LNCaP clone FGC (cell line): ENCODE measurements at places on chromosomes 5 and 9.

DNA sequence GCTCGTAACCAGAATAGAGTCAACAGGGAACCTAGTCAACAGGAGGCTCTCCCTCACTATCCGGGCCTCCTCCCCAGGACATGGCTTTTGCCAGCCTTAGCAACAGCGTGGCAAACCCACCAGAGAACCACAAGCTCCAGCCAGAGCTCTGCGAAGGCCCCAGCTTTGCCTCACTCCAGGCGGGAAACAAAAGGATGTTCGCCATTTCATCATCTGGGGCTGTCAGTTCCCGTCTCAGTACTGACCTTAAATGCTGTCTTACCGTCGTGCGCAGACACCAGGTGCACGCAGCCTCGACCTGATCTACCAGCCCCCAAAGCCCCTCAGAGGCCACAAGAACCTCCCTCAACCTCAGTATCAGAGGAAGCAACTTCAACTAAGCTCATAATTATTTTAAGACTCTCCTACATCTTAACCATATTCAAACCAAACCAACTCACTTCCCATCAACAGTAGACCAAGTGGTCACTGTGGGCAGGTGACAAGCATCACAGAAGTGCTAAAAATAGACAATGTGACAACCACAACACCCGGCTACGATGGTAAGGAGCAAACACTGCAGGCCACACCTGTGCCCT is 71.4 kb downstream of the SEMA4D start:
- DNase-seq = no peak

GRCh38 chr5:149617760-149618306 is 36.5 kb downstream of the ARHGEF37 start:
- DNase-seq = no peak

DNA sequence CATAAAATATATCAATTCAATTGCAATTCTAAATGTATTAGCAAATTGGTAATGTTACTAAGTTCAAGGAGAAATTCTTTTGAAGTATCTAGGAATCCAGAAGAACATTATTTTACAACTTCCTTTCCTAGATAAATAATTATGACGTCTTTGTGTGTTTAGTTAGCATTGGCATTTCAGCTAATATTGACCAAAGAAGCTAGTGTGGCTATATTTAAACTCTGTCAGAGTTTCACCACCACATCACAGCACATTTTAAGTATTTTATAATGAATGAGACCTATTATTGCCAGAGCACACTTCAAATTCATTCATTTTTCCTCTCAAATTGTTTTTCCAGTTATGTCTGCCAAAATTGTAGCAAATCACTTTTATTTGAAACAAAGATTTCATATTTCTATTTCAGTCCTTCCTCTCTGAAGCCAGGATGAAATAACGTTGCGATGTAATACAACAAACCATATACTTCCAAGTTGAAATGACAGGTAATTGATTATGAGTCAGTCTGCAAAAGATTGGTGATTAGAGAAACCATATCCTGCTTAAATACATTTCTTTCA is 18.9 kb downstream of the PLK2 start:
- DNase-seq = peak; percentile 56

DNA sequence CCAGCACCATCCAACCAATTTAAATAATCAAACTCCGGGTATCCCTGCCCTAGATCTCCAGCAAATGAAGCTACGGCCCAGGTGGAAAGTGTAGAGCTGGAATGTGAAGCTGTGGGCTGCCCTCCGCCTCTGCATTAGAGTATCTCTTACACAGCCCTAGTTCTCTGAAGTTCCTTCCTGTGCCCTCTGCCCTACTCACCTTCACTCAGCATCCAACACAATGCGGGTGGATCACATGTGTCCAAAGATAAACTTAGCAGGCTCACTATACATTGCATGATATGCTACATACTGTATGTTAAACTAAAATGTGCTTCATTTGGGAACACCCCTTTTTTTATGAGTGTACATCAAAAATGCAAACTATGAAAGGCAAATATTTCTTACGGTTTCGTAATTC is 70.0 kb upstream of the RAD23B start:
- DNase-seq = no peak

DNA sequence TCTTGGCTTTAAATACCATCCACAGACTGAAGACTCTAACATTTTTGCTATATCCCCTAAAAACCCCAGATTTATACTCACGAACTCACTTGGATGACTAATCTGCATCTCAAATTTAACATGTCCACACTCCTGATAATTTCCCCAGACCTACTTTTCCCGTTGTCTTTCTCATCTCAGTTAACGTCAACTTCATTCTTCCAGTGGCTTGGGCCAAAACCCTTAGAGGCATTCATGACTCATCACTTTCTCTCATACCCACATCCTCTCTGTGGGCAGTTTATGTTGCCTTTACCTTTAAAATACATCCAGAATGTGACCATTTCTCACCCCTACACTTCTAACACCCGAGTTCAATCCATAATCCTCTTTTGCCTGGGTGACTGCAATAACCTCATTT is 96.7 kb downstream of the EDIL3 start:
- DNase-seq = no peak

- DNase-seq = peak; percentile 17
Measured at GRCh38 chr9:100150214-100150613, 51.2 kb downstream of the INVS start.

DNA sequence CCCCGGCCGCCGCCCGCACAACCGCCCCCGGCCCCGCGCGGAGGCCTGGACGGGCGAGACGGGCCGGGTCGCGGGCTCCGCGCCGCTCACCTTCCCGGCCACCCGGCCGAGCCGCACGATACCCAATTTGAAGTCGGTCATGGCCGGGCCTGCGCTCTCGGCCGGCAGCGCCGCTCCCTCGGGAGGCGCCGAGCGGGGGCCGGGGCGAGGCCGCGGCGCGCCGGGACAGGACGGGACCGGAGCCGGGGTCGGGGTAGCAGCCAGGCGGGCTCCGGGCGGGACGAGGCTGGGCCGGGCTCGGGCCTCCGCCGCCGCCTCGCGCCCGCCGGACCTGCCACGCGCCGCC is 216 bp downstream of the ZMYND19 start:
- DNase-seq = no peak

- DNase-seq = no peak
Measured at GRCh38 chr9:100578610-100579009, 731 bp downstream of the CAVIN4 start.

GRCh38 chr5:154355129-154355611 is 90.6 kb upstream of the SAP30L start:
- no peak for DNase-seq

DNA sequence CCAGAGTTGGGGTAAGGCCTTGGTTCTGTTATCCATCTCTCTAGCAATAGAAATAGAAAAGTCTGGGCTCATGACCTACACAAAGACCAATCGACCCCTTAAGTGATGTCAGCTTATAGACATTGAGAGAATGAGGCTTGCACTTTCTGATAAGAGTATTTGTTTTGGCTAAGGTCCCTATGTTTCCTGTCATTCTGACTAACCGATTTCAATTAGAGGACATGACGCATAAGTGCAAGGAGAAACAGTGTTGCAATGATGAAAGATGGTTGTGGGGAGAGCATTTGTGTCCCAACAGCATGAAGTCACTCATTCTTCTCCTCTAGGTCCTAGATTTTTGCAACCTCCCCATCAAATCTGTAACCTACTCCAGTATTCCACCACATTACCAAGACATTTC is 255.1 kb downstream of the MAT2B start:
- DNase-seq = no peak

- peak; percentile 7 for DNase-seq
Measured at GRCh38 chr5:8864053-8864452, 681.8 kb downstream of the SEMA5A start.

GRCh38 chr9:89342213-89342612 is 23.9 kb downstream of the SECISBP2 start:
- no peak for DNase-seq

GRCh38 chr9:74357577-74357976 is 139.6 kb upstream of the RORB start:
- peak; percentile 37 for DNase-seq

DNA sequence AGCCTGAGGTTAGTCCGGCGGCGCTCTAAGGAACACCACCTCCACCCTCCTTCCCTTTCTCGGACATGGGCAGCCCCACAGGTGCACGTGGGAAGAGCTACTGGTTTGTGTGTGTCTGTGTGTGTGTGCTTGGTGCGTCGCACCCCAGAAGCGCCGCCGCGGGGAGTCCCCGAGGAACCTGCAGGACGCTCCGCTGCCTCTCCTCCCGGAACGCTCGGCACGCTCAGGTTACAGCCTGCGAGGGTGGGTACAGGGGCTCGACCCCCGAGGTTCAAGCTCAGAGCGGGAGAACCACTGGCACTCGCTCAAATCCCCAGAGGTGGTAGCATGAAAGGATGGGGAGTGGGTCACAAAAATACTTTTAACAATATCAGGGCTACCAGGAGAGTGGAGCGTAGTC is 2.0 kb downstream of the ASTN2 start:
- no peak for DNase-seq

DNA sequence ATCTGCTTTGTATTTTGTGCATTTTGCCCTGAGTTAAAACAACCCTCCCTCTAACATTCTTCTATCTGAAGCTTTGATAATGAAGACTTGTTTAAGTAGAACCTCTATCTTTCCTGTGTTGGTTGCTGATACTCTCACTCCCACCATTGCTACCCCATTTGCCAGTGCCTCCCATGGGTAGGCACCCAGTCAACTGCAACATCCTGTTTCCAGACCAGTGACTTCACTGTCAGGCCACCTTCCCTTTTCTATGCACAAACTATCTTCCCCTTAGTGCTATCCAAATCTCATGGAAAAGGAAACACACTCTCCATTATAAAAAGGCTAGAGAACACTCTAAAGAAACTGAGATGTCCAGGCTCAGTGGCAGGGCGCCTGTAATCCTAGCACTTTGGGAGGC is 5.6 kb upstream of the IARS1 start:
- DNase-seq = no peak

DNA sequence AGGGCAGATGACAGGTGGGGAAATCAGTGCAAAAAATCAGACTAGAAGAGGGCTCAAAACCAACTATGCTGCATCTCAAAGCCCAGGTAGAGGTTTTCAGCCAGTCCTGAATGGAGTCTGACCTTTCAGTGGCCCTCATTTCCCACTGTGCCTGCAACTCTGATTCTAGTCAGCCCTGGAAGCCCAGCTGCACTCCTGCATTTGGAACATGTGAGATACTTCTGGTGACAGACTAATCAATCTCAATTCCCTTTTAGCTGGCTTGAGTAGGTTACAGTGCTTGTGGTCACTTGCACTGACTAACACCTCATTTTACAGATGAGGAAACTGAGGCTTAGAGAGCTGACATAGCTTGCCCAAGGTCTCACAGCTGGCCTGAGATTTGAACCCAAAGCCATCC is 7.9 kb upstream of the ACSL6 start:
- DNase-seq = no peak

DNA sequence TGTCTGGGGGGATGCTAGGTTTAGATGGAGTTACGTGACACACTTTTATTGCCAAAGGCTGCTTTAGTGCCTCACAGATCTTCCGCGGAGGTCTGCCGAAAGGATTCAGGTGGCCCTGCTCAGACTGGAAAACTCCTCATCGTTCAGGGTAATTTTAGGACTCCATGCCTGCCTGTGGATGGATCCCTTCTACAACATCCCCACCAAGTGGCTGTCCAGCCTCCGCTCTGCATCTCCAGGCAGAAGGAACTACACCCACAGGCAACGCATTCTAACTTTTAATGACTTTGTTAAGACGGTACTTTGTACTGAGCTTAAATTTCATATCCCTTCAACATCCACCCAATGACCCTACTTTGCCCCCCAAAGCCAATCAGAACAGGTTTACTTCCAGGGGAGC is 29.4 kb downstream of the ATPSCKMT start:
- DNase-seq = no peak

DNA sequence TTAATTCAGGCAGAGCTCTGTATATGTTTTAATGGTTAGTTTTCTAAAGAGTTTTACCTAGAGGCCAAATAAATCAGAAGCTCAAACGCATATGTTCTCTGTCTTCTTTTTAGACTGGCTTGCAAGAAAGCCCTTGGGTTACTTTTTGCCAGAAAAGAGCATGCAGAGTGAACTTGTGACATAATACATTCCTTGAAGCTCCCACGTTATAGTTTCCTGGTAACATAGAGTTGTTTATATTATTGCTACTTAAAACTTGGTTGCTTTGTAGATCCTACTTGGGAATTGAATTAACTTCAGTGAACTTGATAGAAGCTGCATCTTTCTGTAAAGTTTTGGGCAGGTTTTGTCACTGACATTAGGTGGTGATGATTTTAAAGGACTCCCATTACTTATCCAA is 102.9 kb downstream of the C9orf152 start:
- DNase-seq = no peak

GRCh38 chr5:168184103-168184502 is 107.3 kb upstream of the WWC1 start:
- no peak for DNase-seq

DNA sequence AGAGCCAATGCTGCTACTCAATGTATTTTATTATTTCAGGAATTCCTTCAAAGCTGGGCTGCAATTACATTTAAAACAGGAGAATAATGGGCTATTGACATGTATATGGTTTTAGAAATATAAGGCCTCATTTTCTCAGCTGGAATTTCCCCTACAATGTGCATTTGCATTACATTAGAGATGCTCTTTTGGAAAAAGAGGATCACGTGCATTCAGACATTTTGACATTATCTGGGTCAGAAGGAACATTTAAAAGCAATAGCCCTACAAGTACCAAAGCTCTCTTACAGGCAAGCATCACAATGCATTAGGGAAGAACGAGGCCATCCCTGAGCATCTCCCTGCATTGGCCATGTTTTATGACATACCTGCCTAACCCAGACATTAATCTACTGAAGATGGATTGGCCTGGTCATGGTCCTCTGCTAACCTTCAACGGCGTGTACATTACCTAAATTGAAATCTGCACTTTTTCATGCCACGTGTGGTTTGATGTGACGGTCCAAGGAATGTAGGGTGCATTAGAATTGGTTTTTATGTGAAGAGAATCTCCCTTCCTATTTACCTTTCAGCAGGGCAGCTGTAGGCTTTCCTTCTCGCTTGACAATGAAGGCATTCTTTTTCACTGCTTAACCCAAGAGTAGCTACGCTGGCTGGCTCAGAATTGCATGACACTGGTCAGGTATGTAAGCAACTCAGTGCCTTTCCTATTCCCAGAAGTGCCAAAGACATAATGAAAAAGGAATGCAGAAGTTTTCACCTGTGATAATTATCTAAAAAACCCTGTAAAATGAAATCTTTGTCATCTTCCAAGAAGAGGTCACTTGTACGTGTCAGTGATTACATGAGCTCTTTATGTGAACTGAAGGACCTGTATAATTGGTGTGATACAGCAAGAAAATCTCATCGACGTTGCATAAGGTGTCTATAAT is 212.3 kb upstream of the MPDZ start:
- no peak for DNase-seq

- DNase-seq = no peak
Measured at GRCh38 chr9:36985769-36986467, 48.1 kb downstream of the PAX5 start.

GRCh38 chr5:130032807-130033206 is 128.5 kb downstream of the CHSY3 start:
- no peak for DNase-seq

- DNase-seq = no peak
Measured at GRCh38 chr9:130207241-130207992, 35.2 kb downstream of the NCS1 start.

DNA sequence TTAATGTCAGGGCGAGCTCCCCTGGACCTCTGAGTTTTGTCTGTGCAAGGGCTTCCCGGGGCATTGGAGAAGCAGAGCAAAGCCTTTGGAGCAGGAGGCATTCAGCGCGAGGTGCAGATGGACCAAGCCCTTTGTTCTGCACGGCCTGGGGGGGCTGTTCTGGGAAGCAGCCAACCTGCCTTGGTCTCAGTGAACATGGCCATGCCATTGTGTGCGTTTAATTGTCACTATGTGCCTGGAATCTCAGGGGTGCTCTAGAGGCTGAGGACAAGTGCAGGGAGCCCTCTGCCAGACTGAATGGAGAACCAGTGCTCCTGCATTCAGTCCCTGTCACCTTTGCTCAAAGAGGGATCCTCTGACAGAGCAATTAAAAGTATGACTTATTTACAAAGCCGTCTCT is 329.4 kb downstream of the IRX1 start:
- DNase-seq = no peak
